Stimulated activated CD4-positive, alpha-beta T cell treated with anti-CD3 and anti-CD28 coated beads, Interleukin-1b, Interleukin-23, amount 100 ng/mL, for 24 hours (primary cell): ENCODE measurements at places on chromosomes 4 and X.

GRCh38 chrX:20452487-20452886, 185.8 kb upstream of the RPS6KA3 start:
- no peak for DNase-seq

- DNase-seq: no peak
Observed at GRCh38 chr4:124065936-124066335, 646.6 kb downstream of the ANKRD50 start.

DNA sequence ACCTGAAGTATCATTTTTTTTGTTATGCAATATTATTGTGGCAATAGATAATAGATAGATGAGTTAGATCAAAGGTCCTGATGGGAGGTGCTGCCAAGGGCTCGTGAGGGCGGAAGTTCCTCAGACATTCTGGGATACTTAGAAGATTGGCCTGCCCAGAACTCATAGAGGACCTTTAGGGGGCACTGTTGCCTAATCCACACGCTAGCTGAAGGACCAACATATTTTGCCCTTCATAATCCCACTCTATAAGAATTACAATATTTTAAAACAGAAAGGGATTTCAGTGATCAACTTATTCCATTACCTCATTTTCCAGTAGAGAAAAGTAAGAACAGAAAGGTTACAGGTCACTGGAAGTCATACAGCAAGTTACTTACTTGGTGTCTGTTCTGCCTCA, 22.9 kb upstream of the COX7B2 start:
- no peak for DNase-seq

DNA sequence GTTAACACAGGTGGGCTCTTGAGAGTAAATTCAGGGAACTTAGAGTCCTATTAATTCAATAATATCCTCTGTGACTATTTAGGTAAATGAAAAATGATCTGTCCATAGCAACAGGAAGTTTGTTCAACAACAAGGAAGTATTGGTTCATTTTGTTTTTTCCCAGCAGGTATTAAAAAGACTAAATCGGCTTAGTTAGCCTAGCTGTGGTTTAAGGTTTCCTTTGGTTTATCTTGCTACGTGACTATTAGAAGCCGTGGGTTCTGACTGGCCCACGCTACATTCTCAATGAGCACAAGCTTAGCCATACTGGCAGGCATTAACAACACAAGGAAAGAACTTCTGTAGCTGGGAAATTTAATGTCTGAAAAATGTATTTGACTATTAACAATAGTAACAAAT, 168.8 kb upstream of the HS3ST1 start:
- DNase-seq: no peak

- DNase-seq: no peak
Observed at GRCh38 chr4:163758032-163758431, 263.5 kb downstream of the TMA16 start.

- DNase-seq: no peak
Observed at GRCh38 chrX:12372111-12372510, 233.8 kb downstream of the FRMPD4 start.

- no peak for DNase-seq
Observed at GRCh38 chr4:139282721-139283075, 2.7 kb upstream of the MGARP start.

GRCh38 chr4:146098397-146098796, 77.1 kb upstream of the LSM6 start:
- DNase-seq: no peak

GRCh38 chr4:2833671-2834000, 10.0 kb upstream of the ADD1 start:
- DNase-seq: no peak
